ENCODE measurements at places on chromosomes 3 and 15.
A peak's percentile ranks its signal among the peaks of the same experiment; 100 is the strongest.

GRCh38 chr15:72474912-72475628 lies 940 bp downstream of the ARIH1 start:
- peak overlapping the region; percentile 92 for H3K27ac ChIP-seq
- no peaks in the 10 kb centered on the region for H3K27me3 ChIP-seq
- peaks cover 29% of the 10 kb centered on the region for H3K4me1 ChIP-seq
- DNase-seq: peak; percentile 73

DNA sequence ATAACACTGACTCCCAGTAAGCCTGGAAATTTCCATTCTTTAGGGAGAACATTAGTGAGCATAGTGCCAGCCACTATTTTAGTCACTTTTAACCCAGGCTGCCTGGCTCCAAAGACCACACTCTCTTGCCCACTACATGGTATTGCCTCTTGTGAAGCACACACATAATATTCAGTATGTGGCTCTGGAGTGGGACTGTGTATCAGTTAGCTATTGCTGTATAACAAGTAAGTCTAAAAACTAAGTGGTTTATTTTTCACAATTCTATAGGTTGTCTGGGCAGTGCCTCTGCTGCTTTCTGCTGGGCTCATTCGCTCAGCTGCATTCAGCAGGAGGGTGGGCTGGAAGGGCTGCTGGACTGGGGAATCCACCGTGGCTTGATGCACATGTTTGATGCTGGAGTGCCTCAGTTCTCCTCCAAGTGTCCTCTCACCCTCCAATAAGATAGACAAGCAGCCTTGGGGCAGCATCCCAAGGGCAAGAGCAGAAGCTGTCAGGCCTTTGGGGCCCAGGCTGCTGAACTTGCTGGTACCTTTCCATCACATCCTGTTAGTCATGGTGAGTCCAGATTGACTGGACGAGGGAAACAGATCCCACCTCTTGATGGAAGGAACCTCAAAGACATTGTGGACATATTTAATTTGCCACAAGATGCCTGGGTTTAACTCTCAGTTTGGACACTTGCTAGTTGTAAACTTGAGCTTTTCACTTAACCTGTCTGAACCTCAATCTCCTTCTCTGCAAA lies 66.6 kb upstream of the TLE3 start:
- H3K4me1 ChIP-seq: no peaks in the 10 kb centered on the region
- no peak overlapping the region for H3K27ac ChIP-seq
- H3K36me3 ChIP-seq: no peaks in the 10 kb centered on the region
- no peak overlapping the region for H3K4me3 ChIP-seq
- no peak for DNase-seq
- H3K27me3 ChIP-seq: peaks cover 10% of the 10 kb centered on the region

- H3K4me1 ChIP-seq: peaks cover 3% of the 10 kb centered on the region
- no peaks in the 10 kb centered on the region for H3K36me3 ChIP-seq
- no peak for DNase-seq
- H3K27me3 ChIP-seq: peaks cover 26% of the 10 kb centered on the region
- no peak overlapping the region for H3K4me3 ChIP-seq
Observed at GRCh38 chr15:45331972-45332371, 46.4 kb downstream of the GATM start.

GRCh38 chr3:132253262-132253878 lies 63.8 kb upstream of the ACP3 start:
- no peaks in the 10 kb centered on the region for H3K36me3 ChIP-seq
- no peak overlapping the region for H3K4me3 ChIP-seq
- H3K27me3 ChIP-seq: no peaks in the 10 kb centered on the region
- H3K4me1 ChIP-seq: no peaks in the 10 kb centered on the region
- DNase-seq: no peak

GRCh38 chr3:128698211-128699047 lies 27.6 kb upstream of the RAB7A start:
- H3K27ac ChIP-seq: no peak overlapping the region
- H3K27me3 ChIP-seq: peaks cover 2% of the 10 kb centered on the region
- DNase-seq: no peak
- no peaks in the 10 kb centered on the region for H3K36me3 ChIP-seq
- H3K4me3 ChIP-seq: peak overlapping the region; percentile 69

- H3K36me3 ChIP-seq: no peaks in the 10 kb centered on the region
- peaks cover 6% of the 10 kb centered on the region for H3K4me1 ChIP-seq
- H3K27ac ChIP-seq: no peak overlapping the region
- H3K4me3 ChIP-seq: no peak overlapping the region
Observed at GRCh38 chr3:167740961-167741587, 5.6 kb downstream of the SERPINI1 start.

DNA sequence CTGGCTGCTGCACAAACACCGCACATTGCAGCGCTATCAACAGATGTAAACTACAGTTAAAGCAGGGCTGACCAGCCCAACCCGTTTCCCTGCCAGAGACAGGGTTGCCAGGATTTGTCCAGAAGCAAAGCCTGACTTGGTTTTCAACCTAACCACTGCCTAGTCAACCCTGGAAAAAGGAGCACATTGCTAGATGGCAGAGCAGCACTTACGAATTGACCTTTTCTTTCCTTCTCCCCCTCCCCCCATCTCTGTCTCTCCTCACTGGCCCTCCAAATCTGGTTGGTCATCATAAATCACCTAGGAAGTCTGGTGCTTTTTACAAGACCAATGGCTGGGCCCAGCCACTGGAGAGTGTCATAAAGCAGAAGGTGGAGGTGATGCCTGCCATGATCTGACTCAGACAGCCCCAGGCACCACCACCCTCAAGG lies 51.3 kb downstream of the ABCC5 start:
- no peak overlapping the region for H3K4me3 ChIP-seq
- DNase-seq: no peak
- no peaks in the 10 kb centered on the region for H3K27me3 ChIP-seq

- H3K36me3 ChIP-seq: no peaks in the 10 kb centered on the region
- DNase-seq: no peak
- H3K4me1 ChIP-seq: no peaks in the 10 kb centered on the region
Observed at GRCh38 chr3:8724108-8724752, 9.4 kb upstream of the CAV3 start.

DNA sequence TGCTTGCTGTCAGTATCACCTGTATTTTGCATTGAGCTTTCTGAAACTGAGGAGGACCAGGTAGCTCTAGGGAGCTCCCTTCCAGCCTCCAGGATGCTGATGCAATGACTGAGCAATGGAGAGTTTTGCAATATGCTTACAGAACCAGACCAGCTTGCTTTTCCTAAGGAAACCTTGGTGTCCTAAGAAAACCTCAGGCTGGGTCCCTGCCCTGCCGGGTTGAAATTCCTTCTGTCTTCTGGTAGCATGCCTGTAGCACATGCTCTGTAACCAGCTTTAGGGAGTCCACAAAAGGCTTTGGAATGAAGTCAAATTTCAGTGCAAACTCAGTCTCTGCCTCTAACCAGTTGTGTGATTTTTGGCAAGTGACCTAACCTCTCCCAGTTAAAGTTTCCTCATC lies 65.8 kb upstream of the GSK3B start:
- no peaks in the 10 kb centered on the region for H3K4me1 ChIP-seq
- DNase-seq: no peak
- H3K4me3 ChIP-seq: no peak overlapping the region
- no peak overlapping the region for H3K27ac ChIP-seq
- H3K36me3 ChIP-seq: no peaks in the 10 kb centered on the region

DNA sequence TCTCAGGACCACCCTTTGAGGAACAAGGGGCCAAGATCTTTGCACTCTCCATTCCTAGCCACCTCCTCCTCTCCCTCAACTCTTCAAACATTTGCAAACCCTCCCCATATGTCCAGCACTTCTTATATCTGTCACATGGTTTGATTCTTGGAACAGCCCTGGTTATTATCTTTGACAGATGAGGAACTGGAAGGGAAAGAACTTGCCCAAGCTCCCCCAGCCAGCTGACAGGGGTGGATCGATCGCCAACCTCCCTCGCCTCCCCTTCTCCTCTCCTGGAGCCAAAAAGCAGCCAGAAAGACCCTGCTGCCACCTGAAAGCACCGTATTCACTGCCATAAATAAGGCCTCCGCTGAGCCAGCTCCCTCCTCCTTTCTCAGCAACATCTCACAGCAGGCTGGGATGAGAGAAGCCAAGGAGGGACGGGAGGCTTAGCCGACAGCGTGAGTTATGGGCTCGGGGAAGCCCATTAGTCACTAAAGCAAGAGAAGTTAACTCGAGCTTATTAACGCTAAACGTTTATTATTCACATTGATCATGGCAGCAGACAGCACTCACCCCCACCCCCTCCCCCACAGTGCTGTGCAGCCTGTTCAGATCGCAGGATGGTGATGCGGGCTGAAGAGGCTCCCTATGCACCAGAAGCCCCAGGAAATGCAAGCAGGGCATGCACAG lies 22.2 kb upstream of the FGD5 start:
- H3K4me3 ChIP-seq: no peak overlapping the region
- H3K27ac ChIP-seq: no peak overlapping the region
- peaks cover 7% of the 10 kb centered on the region for H3K27me3 ChIP-seq
- DNase-seq: no peak

GRCh38 chr3:139533781-139534454 lies 5.6 kb downstream of the RBP1 start:
- H3K27ac ChIP-seq: no peak overlapping the region
- H3K27me3 ChIP-seq: peaks cover 18% of the 10 kb centered on the region
- peaks cover under 1% of the 10 kb centered on the region for H3K4me1 ChIP-seq
- no peaks in the 10 kb centered on the region for H3K36me3 ChIP-seq
- DNase-seq: no peak

- H3K4me3 ChIP-seq: no peak overlapping the region
- H3K27me3 ChIP-seq: peaks cover 6% of the 10 kb centered on the region
- no peak overlapping the region for H3K27ac ChIP-seq
Observed at GRCh38 chr3:195048059-195048905, 222.7 kb downstream of the XXYLT1 start.

DNA sequence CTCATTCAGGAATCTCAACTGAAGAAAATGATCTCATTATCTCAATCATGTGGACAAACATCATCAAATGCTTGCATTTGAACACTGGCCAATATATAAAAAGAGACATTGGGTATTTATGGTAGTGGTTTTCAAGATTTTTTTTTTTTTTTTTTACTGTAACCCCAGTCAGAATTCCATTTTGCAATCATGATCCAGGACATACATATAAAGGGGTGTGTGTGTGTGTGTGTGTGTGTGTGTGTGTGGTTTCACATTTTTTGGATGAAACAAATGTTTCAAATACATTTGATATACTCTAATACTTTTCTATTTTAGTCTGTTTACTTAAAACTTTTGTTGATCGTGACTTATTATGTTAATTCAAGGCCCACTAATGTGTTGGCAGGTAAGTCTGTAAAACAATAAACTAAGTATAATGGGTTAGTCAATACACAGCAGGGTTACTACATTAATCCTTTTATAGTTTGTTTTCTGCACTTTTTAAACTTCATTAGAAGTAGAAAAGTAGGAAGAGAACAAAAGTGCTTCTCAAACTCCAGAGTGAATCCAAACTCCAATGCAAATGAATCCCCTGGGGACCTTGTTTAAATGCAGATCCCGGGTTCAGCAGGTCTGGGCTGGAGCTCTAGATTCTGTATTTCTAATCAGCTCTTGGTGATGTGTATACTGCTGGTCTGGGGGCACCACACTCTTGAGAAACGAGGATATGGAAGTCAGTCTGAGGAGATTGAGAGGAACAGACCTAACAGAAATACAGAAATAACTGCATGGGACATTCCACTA lies 17.6 kb downstream of the THRB start:
- no peak overlapping the region for H3K27ac ChIP-seq
- no peak for DNase-seq
- H3K4me1 ChIP-seq: no peaks in the 10 kb centered on the region
- no peaks in the 10 kb centered on the region for H3K36me3 ChIP-seq
- H3K4me3 ChIP-seq: no peak overlapping the region
- H3K27me3 ChIP-seq: no peaks in the 10 kb centered on the region

DNA sequence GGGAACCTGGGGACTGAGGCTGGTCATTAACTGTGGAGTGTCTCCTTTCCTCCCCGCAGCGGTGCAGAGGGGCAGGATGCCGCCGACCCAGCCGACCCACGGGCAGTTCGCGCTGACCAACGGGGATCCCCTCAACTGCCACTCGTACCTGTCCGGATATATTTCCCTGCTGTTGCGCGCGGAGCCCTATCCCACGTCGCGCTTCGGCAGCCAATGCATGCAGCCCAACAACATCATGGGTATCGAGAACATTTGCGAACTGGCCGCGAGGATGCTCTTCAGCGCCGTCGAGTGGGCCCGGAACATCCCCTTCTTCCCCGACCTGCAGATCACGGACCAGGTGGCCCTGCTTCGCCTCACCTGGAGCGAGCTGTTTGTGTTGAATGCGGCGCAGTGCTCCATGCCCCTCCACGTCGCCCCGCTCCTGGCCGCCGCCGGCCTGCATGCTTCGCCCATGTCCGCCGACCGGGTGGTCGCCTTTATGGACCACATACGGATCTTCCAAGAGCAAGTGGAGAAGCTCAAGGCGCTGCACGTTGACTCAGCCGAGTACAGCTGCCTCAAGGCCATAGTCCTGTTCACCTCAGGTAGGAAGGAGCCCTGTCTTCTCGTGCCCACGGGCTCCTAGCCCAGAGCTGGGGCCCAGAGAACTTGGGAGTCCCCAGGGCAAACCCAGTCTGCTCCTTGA lies 3.7 kb downstream of the NR2F2 start:
- H3K27me3 ChIP-seq: peaks cover 81% of the 10 kb centered on the region
- H3K27ac ChIP-seq: peak overlapping the region; percentile 31
- peaks cover 3% of the 10 kb centered on the region for H3K36me3 ChIP-seq
- no peak for DNase-seq
- peaks cover 4% of the 10 kb centered on the region for H3K4me1 ChIP-seq

DNA sequence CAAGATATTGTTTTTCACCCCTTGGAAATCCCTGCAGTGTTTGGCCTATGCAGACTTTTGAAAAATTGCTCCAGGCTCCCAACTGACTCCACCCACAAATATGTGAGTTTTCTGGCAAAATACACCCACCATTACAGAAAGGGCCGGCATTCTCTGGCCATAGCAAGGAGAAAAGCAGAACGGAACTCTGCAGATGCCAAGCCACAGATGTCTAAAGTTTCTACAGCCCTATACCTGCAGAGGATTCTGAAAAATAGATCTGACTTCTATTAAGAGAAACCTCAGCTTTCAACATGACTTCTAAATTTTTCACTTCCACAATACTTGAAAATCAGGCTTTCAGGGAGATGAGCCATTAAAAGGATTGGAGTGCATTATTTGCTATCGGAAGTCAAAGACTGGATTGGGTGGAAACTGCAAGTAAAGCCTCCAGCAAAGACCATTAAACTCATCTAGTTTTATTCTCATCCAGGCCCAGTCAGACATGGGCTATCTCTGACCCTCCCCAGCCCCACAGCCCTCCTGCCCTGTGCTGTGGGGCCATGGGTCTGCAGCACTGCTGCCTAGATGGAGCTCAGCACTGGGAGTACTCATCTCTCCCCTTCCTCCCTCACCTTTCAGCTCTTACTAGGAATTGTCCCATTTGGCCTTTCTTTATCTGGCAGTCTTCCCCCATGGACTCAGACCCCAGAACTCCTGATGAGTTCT lies 243.1 kb upstream of the GOLGA6L4 start:
- DNase-seq: no peak
- no peaks in the 10 kb centered on the region for H3K36me3 ChIP-seq
- no peaks in the 10 kb centered on the region for H3K4me1 ChIP-seq
- no peak overlapping the region for H3K4me3 ChIP-seq
- H3K27ac ChIP-seq: no peak overlapping the region
- peaks cover 11% of the 10 kb centered on the region for H3K27me3 ChIP-seq

GRCh38 chr3:156148345-156148945 lies 28.1 kb downstream of the KCNAB1 start:
- DNase-seq: no peak
- peaks cover 3% of the 10 kb centered on the region for H3K4me1 ChIP-seq
- peaks cover 33% of the 10 kb centered on the region for H3K27me3 ChIP-seq

GRCh38 chr3:160829486-160830009 lies 73.5 kb downstream of the PPM1L start:
- H3K36me3 ChIP-seq: no peaks in the 10 kb centered on the region
- H3K4me1 ChIP-seq: no peaks in the 10 kb centered on the region
- no peak for DNase-seq

- peaks cover 2% of the 10 kb centered on the region for H3K27me3 ChIP-seq
- no peak overlapping the region for H3K4me3 ChIP-seq
- DNase-seq: no peak
Observed at GRCh38 chr15:88571852-88572259, 25.4 kb upstream of the DET1 start.
